ENCODE measurements at places on chromosomes 3 and 15.

DNA sequence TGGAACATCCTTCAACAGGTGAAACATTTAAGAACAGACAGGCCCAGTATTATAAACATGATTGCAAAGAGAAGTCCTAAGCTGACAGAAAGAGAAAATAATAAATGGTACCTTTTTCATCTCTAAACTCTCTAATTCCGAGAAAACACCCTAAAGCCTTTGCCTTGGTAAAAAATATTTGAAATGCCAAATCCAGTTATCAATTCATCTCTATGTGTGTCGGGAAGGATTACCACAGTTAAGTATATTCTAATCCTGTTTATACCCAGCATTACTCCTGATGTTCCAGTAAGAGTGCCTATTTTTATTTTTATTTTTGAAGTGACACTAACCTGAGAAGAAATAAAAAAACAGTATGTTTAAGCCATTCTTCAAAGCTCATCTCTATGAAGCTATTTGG, 219.3 kb upstream of the NANOGP8 start:
- DNase-seq: no peak

DNA sequence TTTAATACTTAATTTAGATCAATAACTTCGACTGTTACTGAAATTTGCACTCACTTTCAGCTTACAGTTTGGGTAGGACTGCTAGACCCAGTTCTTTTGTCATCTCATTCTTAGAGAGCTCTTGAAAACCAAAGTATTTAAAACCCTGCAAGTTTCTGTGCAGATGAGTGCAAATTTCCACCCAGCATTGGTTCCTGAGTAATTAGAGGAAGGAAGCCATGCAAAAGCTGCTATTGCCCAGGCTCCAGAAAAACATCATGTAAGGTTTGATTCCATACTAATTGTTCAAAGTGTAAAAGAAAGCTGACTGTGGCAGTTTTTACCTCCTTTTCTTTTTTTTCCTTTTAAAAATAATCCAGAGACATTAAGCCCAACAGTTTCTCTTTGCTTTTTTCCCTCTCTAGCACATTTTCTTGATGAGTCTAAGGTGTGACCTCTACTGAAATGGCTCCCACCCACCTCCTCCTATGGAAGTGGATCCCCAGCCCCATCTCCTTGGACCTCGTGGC, 30.3 kb downstream of the ABHD2 start:
- DNase-seq: no peak

- DNase-seq: no peak
Measured at GRCh38 chr3:162933656-162934055, 1437.0 kb downstream of the OTOL1 start.

DNA sequence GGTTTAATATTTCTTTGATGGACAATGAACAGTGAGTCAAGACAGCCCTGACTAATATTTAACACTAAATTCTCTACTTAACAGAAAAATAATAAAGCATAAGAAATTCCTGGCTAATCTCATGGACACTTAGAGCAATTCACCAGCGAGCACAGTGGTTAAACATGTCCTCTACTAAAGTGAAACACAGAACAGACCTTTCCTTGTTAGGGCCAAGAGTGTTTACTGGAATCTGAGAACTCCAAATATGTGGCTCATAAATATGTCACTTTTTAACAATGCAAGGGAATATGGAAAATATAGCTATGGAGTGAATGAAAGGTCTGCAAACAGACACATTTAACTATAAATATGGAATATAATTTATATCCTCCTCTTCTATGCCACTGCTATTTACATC, 18.6 kb upstream of the IGSF10 start:
- no peak for DNase-seq

DNA sequence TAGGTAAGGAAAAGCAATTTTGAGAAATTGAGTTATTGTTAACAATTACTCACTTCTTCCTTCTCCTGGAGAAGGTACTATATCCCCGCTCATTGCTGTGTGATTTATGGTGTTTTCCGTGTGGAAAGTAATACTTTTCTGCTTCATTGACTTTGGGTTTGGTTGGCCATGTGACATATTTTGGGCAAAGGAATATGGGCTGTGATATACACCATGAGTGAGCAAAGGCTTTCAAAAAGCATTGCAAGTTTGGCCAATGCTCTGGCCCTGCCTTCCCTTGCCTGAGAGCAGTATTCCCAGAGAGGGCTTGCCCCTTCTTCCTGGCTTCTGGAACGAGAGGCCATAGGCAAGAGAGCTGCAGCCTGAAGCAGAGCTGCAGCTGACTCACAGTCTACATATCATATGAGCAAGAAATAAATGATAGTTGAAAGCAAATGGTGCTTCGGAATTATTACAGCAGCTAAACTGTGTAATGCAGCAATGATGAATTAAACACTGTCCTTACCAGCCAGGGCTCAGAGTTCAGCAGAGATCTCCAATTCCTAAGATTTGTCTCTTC, 216.8 kb upstream of the CD96 start:
- no peak for DNase-seq

- no peak for DNase-seq
Measured at GRCh38 chr15:68435966-68436365, 4.0 kb upstream of the ITGA11 start.

- no peak for DNase-seq
Measured at GRCh38 chr3:40398346-40398745, 11.4 kb downstream of the ENTPD3 start.

GRCh38 chr3:14474363-14475081, 65.6 kb downstream of the GRIP2 start:
- DNase-seq: no peak

DNA sequence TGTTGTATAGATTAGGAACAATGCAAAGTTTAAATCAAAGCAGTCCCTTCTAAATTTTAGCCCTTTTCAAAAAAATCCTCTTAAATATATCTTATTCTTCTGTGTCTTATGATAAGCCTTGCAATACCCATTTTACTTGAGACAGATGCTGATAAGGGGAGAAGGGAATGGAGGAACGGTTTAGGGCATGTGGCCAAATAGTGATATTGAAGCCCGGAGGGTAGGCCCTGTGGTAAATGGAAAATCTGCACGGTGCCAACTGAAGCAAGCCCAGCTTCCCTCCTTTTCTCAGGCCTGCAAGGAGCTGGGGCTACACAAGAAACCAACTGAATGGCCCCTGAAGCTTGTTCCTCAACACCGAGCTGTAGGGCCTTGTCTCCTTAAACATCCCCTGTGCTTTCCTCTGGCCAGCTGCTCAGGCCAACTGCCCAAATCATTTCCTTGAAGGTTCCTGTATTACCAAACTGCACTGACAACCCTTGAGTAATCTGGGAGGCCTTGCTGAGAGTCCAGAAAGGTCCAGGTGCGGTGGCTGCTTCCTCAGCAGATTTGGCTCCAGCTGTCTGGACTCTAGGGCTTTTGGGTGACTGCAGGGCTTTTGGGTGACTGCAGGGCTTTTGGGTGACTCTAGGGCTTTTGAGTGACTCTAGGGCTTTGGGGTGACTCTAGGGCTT, 67.2 kb downstream of the NCEH1 start:
- no peak for DNase-seq

DNA sequence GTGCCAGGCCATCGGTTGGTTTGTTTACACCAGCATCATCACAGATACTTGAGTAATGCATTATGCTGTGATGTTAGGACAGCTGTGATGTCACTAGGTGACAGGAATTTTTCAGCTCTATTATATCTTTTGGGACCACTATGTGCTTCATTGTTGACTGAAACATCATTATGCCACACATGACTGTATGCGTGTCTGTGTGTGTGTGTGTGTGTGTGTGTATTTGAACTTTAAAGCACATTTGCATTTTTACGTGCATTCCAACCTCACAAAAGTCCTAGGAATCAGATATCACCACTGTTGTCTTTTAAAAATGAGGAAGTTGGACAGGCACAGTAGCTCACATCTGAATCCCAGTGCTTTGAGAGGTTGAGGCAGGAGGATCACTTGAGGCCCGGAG, 223.0 kb downstream of the TBL1XR1 start:
- no peak for DNase-seq

DNA sequence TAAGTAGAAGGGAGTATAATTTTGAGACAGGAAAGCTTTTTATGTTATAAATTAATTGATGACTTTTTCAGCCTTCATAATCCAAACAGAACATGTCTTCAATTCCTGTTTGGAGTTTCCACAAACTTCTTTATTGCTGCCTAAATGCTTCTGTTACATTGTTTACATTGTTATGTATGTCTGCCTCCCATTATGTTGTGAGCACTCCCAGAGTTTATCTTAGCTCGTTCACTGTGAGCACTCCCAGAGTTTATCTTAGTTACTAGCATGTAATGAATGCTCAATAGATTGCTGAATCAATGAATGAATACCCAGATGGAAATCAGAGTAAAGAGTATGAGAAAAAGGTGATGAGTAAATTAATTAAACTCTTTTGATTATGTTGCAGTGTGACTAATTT, 1178.0 kb downstream of the ROBO1 start:
- no peak for DNase-seq

GRCh38 chr3:77052733-77053670, 13.1 kb downstream of the ROBO2 start:
- DNase-seq: no peak

DNA sequence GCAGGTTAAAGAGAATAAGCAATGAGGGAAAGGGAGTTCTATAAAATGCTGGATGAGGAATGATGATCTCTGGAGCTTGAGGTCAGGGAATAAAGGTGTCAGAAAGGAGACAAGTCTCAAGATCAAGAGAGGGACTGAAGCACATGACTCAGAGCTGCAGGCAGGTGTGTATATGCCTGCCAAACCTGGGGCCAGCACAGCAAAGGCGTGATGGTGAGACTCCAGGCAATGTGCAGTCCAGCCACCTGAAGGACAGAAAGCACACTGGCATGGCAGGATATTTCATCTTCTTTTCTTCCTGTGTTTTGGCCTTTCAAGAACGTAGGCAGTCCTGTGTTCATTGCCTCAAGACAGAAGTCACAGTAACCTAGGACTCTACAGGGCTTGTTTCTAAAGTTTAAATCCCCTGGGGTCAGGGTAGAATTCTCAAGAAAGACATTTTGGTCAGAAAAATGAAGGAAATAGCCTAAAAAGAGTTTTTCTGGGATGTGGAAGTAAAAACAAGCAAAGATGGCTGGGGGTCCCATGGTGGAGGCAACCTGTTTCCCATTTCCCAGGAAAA, 55.5 kb upstream of the TOPAZ1 start:
- DNase-seq: no peak

DNA sequence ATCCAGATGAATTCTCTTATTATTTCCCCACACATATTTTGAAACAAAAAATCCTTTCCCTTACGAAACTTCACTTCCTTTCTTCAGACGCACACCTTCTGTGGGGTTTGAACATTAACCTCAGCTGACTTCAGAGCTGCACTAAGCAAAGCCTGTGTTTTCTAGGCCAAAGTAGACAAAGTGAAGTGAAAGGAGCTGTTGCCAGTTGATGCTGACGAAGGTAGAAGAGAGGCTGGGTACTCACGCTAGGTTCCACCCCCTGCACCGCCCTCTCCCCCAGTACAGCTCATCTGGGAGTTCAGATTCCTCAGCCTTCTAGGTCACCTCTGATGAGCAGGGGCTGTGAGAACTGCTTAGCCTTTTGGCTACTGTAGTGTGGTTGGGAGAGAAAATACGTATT, 24.1 kb downstream of the DUT start:
- no peak for DNase-seq
